ENCODE measurements at places on chromosomes 1 and 21.
A peak's percentile ranks its signal among the peaks of the same experiment; 100 is the strongest.

DNA sequence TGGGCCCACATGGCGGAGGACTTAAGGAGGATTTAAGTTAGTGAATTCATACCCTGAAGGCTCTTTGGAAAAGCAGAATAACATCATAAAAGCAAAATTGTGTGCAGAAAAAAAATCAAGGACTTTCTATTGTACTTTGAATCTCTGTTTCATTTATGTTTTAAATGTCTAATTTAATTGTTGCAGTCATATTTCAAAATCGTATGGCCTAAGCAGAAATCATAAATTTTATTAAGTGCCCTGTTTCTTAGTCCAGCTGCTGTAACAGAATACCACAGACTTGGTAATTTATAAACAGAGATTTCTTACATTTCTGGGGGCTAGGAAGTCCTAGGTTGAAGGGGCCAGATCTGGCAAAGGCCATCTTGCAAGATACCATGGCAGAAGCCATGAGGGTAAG, 555.6 kb downstream of the LTN1 start:
- no peak for DNase-seq

GRCh38 chr1:25167269-25168192, 64.8 kb downstream of the SYF2 start:
- DNase-seq, result no peak

GRCh38 chr1:233375653-233376052, 48.1 kb downstream of the MAP3K21 start:
- no peak for DNase-seq

- DNase-seq, result no peak
These were observed 29.3 kb upstream of the SERPINC1 start for GRCh38 chr1:173946380-173946921.

DNA sequence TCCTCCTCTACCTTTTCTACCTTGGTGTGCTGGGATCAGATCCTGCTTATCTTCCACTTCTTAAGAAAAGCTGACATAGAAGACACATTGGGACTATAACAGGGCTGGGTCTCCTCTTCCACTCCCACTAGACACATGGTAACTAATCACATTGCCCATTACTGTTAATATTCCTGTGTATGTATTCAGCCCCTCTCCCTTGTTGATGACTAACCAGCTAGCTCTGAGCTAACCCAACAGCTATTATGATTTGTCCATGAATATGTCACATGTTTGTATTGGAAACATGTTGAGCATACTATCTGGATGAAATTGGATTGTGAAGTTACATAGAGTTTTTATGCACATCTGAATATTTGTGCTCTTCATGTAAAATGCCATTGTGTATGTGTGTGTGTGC, 52.9 kb downstream of the MPZL1 start:
- DNase-seq, result no peak

DNA sequence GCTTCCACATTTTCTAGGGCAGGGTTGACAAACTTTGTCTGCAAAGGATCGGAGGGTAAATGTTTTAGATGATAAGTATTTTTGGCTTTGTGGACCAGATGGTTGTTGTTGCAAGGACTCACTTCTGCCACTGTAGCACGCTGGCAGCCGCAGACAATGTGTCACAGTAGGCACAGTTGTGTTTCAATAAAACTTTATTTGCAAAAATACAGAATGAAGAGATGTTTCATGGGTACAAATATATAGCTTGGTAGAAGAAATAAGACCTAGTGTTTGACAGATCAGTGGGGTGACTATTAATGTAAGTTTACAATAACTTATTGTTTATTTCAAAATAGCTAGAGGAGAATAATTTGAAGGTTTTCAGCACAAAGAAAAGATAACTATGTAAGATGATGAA, 127.8 kb downstream of the GRIK3 start:
- DNase-seq, result no peak

GRCh38 chr1:38083541-38083940, 36.9 kb upstream of the POU3F1 start:
- DNase-seq, result no peak

DNA sequence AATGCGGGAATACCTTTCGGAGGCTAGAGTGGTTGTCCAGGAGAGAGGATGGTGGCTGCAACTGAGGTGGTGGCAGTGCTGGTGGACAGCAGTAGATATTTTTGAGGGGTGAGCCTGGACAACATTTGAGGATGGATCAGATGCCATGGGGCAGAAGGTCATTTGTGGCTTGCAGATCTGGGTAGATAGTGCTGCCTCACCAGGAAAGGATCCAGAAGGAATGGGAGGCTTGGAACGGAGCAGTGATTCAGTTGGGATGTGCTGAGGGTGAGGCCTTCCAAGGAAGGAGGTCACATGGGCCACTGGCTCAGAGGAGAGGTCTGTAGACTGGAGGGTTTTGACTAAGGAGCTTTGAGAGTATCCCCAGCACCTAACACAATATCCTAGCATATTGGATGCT, 110.8 kb upstream of the KAZN start:
- DNase-seq, result no peak

GRCh38 chr1:31744165-31744888, 19.8 kb downstream of the ADGRB2 start:
- DNase-seq, result peak; percentile 77

DNA sequence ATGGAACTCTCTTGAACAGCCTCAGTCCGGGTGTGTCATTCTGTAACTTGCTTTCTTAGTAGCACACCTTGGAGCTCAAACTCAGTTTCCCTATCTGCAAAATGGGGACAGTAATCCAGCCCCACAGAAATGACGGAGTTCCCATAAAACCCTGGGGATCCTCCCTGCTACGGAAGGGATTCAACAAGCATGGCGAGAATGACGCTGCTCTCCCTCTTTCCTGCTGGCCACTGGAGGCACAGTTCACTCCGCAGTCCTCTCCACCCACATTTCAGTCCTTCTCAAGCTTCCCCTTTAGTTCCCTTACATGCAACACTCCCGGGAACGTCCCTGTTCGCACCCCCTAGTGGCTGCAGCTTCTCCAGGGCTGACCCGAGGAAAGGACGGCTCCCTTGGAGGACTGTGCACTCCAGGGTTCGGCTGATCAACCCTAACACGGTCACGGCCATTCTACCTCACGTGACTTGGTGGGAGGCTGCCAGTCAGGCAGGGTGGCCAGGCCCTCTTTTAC, 20.6 kb downstream of the RUNX3 start:
- DNase-seq, result no peak

DNA sequence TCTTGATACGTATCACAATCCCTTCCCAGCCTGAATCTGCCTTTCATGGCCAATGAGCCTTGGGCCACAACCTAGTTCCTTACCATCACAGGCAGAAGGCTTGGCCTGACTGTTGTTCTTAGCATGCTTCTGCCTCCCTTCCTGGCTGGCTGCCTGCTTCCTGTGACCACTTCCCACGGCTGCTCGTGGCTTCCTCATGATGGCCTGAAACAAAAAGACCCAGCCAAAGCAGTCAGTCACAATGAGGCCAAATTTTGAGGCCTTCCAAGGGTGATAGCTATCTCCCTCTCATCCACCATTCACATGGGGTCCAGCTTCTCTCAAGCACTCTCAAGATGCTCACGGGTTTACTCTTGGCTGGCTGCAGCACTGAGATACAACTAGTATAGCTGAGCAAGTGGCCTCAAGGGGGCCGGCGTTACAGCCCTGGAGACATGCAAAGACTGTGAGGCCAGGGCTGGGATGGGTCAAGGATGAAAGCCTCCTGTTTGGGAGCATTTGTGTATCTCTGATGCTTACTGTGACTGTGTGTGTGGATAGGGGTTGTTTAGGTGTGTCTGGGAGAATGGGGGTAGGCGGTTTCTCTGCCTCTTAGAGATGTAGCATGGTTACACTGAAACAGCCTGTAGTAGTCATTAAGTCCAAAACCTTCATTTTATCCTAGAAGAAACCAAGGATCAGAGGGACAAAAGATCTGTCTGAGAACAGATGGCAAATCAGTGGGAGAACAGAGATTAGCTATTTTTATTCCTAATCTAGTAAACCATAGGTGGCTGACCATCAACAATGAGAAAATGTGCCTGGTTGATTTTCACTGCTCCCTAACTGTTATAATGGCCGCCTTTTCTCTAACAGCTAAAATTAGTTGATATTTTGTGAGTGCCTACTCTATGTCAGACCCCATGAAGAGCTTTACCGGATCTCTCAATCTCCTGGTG, 5.4 kb upstream of the TOE1 start:
- peak; percentile 8 for DNase-seq

- DNase-seq, result no peak
These were observed 4.1 kb upstream of the TMEM52 start for GRCh38 chr1:1922956-1923833.

DNA sequence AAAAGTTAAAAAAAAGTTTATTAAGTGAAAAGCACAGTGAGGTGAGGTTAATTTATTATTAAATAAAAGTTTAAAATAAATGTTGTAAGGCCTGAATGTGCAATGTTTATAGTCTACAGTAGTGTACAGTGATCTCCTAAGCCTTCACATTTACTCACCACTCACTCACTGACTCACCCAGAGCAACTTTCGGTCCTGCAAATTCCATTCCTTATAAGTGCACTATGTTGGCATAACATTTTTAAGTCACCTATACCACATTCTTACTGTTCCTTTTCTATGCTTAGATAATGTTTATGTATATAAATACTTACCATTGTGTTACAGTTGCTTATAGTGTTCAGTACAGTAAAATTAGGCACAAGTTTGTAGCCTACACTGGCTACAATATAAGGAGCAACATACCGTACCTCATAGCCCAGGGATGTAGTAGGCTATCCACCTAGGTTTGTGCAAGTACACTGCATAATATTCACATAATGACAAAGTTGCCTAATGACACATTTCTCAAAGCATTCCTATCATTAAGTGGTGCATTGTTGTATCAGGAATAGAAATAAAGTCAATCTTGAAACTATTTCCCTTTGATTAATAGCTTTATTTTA, 426.5 kb upstream of the BRINP3 start:
- no peak for DNase-seq

GRCh38 chr1:107195476-107195875, 54.6 kb downstream of the NTNG1 start:
- DNase-seq, result no peak

DNA sequence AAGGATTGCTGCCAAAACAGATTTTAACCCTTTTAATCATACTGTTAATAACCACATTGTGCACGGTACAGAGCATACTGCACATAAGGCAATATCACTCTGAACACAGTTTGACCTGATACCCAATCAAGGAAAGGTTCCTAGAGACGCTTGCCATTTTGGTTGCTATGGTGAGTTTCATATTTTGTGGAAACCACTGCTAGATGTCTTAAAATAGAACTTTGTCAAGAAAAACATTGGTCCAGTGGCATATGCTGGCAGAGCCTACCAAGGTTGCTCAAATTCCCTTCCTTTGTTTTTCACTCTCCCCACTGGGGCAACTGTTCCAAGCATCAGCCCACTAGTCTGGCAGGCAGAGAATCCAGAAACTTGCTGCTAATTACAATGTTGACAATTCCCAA, 114.8 kb upstream of the DPYD start:
- DNase-seq, result no peak

DNA sequence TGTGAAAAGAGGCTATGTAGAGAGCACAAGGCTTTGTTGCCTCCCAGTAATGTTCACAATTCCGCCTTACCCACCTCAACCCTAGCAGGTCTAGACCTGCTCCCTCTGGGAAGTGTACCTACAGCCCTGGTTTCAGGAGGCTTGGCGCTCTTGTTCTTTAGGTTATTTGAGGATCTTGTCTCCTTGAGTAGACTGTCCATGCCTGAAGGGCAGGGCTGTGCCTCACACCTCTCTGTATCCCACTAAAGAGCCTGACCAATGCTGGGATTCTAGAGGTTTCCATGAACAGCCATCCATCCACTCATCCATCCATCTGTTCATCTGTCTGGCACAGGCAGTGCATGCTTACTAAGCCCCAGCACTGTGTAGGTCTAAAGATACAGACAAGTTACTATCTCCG, 1.0 kb downstream of the RAB7B start:
- DNase-seq, result no peak

DNA sequence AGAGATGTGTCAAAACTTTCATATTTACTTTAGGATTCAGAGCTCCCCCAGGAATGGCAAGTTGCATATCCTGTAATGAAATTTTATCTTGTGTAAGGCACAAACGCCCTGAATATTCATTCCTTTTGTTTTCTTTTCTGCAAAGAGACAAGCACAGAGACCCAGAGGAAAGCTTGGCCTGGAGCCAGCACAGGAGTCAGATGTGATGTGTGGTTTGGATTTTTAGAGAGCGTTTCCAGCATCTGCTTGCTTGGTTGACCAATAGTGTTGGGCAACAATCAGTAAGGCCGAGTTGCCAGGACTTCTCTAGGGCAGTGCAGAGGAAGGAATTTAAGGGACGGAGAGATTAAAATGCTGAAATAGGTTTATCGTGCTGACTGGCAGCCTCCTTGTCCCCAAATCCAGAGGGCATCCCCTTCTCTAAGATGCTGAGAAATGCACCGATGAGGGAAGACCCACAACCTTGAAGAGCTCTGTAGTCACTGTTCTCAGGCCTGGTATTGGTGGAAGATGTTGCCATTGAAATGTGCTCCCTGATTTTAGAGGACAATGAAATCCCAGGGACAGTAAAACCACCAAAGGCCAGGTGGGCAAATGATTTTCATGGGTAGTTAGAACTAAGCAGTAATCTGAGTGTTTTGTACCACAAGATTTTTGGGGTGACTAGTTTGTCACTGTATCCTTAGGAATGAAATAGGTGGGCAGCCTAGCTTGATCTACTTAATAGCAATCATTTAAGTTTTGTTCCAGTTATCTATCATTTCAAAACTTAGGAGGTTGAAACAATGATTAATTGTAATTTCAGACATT, 37.9 kb upstream of the RHOU start:
- no peak for DNase-seq

- peak; percentile 35 for DNase-seq
These were observed 16.8 kb upstream of the STMN1 start for GRCh38 chr1:25922971-25923552.

GRCh38 chr1:199665371-199665770, 362.1 kb upstream of the NR5A2 start:
- no peak for DNase-seq

- no peak for DNase-seq
These were observed 64.8 kb downstream of the SLX9 start for GRCh38 chr21:45004481-45005247.

DNA sequence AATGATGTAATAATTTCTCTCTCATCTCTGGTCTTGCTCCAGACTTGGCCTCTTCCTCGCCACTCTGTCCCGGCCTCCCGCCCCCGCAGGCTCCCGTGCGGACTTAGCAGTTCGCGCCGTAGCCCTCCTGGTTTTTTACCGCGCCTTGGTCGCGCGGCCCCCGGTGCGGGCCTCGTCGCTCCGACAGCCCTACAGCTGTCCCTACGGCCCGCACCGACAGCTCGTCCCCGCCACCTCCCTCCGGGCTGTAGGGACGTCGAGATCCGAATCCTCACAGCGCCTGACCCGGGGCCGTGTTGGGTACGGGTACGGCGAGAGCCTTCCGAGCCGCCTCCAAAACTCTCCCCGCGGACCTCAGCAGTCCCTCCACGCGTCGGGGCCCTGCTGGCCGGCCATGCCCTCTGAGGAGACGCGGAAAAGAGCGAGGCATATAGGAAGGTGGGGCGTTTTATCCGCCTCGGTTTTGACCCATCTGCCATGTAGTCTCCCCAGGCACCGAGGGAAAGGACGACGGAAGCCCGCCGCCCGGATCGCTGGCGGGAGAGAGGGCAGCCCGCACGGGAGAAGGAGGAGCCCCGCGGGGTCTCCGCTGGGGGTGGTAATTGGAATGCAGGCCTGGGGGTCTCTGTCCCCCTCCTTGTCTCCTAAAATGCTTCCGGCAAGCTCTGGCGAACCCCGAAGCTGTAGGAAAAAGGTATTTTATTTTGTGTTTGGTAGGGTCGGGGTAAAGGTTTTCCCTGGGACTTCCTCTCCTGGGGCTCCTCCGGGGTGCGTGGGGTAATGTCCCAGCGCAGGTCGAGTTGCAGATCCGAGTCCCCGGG, 3.3 kb downstream of the LHX4 start:
- DNase-seq, result no peak

All from GM10248 (cell line).